ENCODE measurements at places on chromosomes 3 and 15.

DNA sequence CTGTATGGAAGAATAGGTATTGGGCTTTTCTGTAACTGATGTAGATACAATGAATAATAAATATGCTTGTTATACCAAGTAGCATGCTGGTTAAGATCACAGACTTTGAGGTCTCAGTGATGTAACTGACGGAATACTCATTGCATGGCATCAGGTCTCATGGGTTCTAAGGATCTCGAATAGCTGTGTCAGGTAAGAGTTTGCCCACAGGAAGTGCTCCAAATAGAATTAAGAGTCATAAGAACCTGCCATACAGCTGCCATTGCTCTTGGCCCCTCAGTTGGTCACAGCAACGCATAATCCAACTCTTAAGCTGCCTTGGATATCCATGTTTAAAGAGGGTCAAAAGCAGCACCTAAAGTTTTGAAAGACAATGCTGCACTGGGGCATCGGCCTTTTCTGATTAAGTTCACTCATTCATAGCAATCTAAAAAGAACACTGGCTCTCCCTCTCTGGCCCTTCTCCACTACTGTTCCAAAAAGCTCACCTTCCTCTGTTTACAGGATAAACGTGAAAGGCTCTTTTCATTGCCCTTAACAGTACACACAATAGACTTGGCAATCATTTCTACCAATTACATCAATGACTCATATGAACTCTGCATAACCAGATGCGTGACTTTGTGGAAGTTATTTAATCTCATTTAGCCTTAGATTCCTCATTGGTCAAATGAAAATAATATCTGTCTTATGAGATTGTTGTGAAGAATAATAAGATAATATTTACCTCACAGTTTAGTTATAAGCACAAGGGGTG lies 74.6 kb downstream of the ZBTB20 start:
- DNase-seq = no peak

GRCh38 chr15:59668556-59668955 lies 11.2 kb upstream of the GTF2A2 start:
- no peak for DNase-seq

DNA sequence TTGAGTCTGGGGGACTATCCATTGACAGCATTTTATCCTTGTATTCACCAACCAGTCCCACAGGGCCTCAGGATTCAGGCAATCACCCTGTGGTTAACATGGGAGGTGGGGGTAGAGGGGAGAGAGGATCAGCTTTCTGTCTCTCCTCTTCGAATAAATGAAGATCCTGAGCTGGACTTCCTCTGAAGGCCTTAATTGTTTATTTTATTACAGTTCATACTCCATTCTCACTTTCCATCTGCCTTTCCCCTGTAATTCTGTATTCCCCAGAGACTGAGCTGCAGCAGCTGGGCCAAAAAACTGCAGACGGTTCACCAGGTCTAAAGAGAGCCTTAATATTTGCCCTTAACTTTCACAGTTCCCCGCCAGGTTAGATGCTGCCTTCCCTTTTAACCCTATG lies 11.9 kb downstream of the TAGLN3 start:
- DNase-seq = no peak

DNA sequence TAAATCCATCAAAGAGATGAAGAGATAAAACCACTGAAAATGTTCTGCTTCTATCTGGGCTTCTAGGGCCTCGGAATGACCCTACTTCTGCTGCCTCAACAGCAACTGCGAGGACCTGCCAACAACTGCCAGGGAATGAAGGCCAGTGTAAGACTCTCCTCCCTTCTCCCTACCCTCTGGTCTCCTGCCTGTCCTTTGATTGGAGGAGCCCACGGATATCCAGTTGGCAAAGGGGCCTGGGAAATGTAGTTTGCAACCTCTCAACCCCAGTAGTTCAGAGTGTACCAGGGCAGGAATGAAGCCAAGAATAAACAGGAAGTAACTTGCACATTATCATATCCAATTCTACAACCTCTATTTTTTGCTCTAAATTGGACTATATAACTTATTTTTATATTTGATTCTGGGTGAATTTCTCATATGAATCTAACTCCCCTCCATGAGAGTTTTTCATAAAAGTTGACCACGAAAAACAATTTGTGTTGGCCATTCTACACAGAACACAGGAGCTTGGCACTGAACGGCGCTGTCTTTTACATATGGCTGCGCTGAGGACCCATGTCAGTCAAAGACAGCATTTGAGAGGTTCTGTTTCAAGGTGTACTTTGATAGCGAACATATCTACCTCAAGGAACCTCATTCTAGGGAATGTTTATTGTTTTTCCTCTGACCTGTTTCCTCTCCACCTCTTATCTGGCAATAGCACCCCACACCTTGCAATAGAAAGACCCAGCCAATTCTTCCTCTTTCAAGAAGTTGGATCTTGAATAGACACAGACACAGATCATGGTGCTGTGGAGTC lies 91.1 kb upstream of the RNF7 start:
- no peak for DNase-seq

GRCh38 chr3:119937229-119937628 lies 155.3 kb downstream of the NR1I2 start:
- DNase-seq = peak; percentile 12

DNA sequence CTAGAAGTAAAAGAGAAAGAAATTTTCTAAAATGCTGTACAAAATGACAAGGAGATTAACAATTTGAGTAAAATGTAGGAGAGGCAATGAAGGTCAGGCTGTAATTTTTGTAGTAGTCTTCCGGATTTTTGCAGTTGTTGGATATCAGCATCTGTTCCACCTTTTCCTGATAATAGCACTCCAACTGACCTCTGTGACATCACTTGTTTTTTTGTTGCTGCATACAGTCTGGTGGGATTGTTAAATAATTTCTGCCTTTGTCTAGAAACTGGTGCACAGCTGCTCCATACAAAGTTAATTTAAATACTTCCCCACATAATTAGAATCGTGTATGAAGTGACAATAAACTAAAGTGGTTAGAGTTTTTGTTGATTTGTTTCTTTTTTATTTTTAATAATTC lies 731.4 kb downstream of the PLOD2 start:
- no peak for DNase-seq

- DNase-seq = no peak
These were observed 282.9 kb upstream of the COL8A1 start for GRCh38 chr3:99355465-99355864.

DNA sequence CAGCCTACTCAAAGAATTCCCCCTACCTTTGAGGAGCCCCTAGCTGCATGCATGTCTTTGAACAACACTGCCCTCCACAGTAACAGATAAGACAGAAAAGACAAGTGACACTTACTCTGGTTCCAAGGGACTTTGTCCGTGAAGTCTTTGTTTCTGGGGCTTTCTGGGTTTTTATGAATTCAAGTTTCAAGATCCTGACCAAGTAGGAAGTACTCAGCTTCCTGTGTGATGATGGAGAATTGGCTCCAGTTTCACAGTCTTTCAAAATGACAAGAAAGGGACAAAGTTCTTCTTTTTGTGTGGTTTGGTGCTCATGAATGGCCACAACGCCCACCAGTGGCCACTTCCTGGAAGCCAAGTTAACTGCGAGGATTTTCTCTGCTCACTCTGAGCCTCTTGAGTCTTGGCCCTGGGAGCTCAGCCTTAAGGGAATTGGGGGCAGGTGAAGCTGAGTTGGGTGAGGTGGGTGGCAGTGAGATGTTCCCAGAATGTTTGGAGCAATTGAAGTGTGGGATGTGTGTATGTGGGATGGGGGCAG lies at the start of gene CCR1:
CCR1 (minus strand) TSS at position 147 of the 538 bp plus-strand sequence. CDS start 4,000 bp downstream, outside the sequence.
- DNase-seq = no peak

GRCh38 chr15:67067930-67068551 lies 2.6 kb downstream of the SMAD3 start:
- no peak for DNase-seq

DNA sequence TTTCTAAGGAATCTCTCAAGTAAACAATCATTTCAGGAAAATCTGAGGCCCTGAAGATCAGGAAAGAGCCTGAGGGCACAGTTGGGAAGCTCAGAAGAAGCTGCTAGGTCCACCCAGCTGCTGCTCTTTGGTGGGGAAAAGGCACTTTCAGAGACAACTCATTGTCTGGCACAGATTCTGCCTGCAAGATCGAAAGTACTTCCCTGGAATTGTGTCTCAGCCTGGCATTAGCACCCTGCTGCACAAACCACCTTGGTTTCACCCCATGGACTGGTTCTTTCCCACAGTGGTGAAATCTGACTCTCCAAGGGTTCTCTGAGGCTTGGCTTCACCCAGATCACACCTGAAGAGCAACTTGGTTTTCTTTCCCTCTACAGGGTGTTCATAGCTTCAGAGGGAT lies 18.7 kb downstream of the THRB start:
- no peak for DNase-seq

DNA sequence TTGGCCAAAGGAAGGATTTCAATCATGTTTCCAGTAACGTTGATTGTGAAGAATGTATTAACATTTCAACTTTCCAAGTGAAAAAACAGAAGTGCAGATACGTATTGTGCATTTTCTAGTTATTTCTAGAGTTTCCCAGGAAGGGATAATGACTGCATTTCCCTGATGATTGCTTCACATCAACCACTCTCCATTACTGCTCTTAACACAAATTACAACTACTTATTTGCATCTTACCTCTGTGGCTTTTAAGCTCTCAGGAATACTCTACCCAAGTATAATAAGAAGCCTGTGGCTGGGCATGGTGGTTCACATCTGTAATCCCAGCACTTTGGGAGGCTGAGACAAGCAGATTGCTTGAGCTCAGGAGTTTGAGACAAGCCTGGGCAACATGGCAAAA lies 582.5 kb downstream of the ZNF385D start:
- no peak for DNase-seq

GRCh38 chr3:121739902-121740301 lies 9.6 kb downstream of the GOLGB1 start:
- no peak for DNase-seq

GRCh38 chr15:51888593-51889195 lies 59.2 kb downstream of the TMOD3 start:
- DNase-seq = no peak

- no peak for DNase-seq
These were observed 499.8 kb downstream of the ROBO2 start for GRCh38 chr3:77539677-77540076.
